ENCODE measurements at places on chromosomes 6 and 20.

GRCh38 chr6:96878143-96878542 lies 19.5 kb downstream of the NDUFAF4 start:
- DNase-seq, result peak; percentile 22

GRCh38 chr6:73866305-73866704 lies 170.3 kb downstream of the CD109 start:
- DNase-seq, result no peak

- DNase-seq, result no peak
Measured at GRCh38 chr6:145728444-145729385, 6.6 kb downstream of the EPM2A start.

DNA sequence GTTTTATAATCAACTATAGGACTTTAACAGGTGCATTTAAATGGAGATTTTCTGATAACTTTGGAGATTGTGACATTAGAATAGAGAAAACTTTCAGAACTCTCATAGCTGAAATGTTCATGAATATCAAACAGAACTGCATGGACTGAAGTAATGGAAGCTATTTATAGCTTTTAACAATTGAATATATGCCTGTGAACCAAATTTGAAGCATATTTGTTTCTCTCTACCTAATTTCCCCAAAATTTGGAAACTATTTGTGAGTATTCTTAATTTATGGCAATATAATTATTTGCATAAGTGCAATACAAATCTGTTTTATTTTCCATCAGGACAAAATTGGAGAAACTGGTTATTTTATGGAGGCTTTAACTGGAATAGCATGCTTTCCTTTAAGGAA lies 96.6 kb downstream of the PLG start:
- no peak for DNase-seq

DNA sequence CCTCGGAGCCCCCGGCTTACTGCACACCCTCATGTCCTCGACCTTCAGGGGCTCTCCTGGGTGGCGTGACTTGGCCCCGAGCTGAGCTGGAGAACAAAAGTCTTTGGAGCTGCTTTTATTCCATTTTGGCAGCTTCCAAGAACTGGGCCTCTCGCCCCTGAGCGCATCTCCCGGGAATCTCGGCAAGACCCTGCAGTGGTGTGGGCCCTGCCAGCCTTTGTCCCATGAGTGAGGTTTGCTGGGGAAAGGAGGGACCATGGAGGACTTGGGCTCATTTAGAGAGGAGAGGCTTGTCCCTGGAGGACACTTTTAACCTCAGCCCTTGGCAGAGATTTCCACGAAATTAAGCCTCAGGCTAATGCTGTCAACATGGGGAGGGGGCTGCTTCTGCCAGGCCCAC lies 62.3 kb upstream of the SLCO4A1 start:
- DNase-seq, result no peak

All from fibroblast of skin of scalp (primary cell).